CD4-positive, alpha-beta T cell treated with Interleukin-6 at 100 ng/mL for 8 hours (primary cell): ENCODE measurements at places on chromosomes 16 and 17.

DNA sequence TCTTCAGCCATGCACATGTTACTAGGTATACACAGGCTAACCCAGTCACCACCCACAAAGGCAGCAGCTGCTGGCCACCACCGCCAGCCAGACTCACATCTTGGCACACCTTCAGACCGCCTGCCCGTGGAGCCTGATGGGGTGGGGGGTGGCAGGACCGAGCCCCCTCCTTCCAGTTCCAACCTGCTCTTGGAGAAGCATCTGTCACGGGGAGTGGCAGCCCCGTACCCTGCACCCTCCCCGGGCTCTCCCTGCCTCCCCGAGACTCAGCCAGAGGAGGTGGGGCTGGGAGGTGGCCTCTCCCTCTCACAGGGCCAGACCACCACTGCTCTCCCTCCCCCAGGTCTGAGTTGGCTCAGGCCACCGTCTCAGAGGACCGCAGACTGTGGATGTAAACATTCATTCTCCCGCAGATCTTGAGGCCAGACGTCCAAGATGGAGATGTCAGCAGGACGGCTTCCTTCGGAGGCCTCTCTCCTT lies 11.3 kb upstream of the RBFOX3 start:
- no peak for DNase-seq

DNA sequence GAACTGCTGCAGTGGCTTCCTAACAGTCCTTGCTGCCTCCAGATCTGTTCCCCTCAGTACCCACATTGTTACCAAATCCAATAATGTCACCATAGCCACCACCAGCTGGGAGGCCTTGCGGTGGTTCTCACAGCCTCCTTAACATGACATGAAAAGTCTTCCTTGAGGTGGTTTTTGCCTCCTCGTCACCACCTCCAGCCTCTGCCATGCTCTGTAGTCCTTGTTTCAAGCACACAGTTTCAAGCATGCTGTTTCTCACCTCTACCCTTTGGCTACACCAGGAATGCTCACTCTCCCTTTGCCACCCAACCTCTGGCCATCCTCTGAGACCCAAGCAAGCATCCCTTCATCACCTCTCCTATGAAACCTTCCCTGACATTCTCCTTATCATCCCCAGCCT lies 47.2 kb downstream of the DNAH9 start:
- no peak for DNase-seq

- DNase-seq: no peak
Observed at GRCh38 chr16:50702725-50703124, 9.3 kb downstream of the NOD2 start.

- DNase-seq: peak; percentile 69
Observed at GRCh38 chr17:79810130-79811010, 13.5 kb upstream of the CBX8 start.
